Hepatocyte (in vitro differentiated cells): ENCODE measurements at places on chromosomes 1 and 21. TPM values are rescaled to one million over a fixed set of nuclear protein-coding genes. Genes with fewer than 3 reads are reported as not detected.

The HSPA6 gene
- total RNA-seq: 0.50 and 1.1 TPM in 2 replicates

GRCh38 chr1:17213782-17214148 is 8.8 kb downstream of the PADI1 start:
- no peak for DNase-seq

The NCMAP gene
- 6.3 and 8.1 TPM in 2 replicates for total RNA-seq

- peak; percentile 52 for DNase-seq
Observed at GRCh38 chr1:48017716-48018115, 20.5 kb upstream of the TRABD2B start.

The RBP7 gene
- 0.50 and 2.0 TPM in 2 replicates for total RNA-seq

The OR2G6 gene
- total RNA-seq: not detected in 2 replicates

- no peak for DNase-seq
Observed at GRCh38 chr1:243801378-243801777, 48.7 kb downstream of the AKT3 start.

GRCh38 chr1:94422115-94422820 is 4.1 kb downstream of the ABCD3 start:
- no peak for DNase-seq

DNA sequence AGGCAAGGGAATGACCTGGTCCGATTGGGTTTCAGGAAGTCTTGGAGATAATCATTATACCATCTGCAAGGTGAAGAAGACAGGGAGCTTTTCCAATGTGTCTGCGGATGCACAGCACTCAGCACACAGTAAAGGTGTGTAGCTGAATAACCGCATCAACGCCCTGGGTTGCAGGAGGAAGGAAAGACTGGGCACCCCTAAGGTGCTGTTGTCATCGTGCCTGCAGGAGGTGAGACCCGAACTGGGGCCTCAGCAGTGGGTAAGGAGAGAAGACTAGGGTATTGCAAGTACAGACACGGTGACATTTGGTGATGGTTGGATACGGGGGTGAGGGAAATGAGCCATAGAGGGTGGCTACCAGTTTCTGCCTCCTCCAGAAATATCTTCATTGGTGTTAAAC is 1.1 kb upstream of the TRIM62 start:
- no peak for DNase-seq

DNA sequence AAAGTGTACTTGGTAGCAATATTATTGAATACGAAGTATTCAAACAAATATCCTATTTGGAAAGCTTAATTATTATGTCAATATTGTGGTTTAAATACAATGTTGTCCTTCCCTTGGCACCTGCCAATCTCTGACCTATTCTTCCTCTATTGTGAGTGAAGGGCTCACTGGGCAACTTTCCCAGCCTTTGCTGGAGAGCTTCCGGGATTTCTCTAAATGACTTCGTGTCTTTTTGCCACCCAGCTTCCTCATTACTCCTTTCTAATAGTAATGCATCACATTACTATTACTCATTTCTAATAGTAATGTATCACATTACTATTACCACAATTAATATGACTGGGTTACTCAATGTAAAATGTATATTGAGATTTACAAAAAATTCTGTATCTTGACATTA is 880.6 kb downstream of the BRINP3 start:
- DNase-seq: no peak

DNA sequence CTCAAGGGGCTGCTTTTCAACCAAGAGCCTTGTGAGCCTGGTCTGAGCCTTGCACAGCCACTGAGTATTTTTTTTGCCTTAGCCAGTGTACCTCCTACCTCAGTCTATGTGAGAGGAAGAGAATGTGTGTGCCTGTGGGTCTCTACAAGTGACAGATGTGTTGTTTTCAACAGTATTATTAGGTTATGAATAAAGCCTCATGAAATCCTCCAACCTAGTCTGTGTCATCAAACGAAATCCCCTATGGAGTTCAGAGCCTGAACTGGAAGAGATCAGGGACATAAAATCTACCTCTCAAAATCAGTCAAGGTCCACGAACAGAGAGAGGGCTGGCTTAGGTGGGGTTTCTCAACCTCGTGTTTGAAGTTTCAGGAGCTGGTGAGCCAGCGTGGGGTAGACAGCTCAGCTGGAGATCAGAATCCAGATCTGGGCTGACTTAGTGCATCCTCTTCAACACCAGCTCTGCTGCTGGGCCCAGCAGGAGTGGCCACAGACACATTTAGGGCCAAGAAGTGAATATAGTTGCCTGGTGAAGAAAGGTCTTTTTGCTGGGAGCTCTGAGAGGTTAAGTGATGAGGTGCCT is 8.2 kb downstream of the XKR8 start:
- no peak for DNase-seq
